NCI-H2029 (cell line): ENCODE measurements at places on chromosomes 7 and 10.
A peak's percentile ranks its signal among the peaks of the same experiment; 100 is the strongest.

DNA sequence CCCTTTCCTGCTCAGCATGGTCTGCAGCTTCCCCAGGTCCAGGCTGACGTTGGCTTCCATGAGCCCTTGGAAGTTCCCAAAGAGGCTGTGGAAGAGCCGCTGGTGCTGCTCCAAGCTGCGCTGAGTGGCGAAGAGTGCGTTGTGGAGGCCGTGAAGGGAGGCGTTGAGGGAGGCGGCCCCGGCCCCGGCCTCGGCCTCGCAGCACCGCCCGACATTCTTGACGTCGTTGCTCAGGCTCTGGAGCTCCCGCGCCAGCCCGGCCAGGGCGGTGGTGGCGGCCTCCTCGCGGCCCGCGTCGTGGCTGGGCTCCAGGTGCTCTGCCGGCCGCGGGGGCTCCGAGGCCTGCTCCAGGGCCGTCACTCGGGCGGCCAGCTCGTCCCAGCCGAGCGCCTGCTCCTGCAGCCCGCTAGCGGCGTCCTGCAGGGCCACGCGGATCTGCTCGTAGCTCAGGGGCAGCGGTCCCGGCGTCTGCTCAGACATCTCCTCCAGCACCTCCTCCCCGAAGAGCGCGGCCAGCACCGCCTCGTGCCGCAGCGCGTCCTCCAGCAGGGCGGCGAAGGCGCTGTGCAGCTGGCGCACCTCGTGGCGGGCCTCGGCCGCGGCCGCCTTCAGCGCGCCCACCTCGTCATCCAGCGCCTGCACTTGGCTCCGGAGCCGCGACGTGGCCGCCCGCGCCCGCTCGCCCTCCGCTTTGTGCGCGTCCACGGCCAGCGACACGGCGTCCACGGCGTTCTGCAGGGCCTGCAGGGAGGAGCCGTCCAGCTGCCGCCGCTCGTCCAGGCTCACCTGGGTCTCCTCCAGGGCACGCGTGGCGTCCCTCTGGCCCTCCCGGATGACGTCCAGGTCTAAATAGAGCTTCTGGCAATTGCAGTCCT, 14.7 kb downstream of the MMRN2 start:
- DNase-seq: no peak

- DNase-seq: no peak
Measured at GRCh38 chr7:158955146-158955870, 99.0 kb downstream of the DYNC2I1 start.

GRCh38 chr10:71426058-71426605, 29.4 kb downstream of the CDH23 start:
- no peak for DNase-seq

GRCh38 chr7:41758321-41758720, 55.4 kb upstream of the INHBA start:
- DNase-seq: no peak

DNA sequence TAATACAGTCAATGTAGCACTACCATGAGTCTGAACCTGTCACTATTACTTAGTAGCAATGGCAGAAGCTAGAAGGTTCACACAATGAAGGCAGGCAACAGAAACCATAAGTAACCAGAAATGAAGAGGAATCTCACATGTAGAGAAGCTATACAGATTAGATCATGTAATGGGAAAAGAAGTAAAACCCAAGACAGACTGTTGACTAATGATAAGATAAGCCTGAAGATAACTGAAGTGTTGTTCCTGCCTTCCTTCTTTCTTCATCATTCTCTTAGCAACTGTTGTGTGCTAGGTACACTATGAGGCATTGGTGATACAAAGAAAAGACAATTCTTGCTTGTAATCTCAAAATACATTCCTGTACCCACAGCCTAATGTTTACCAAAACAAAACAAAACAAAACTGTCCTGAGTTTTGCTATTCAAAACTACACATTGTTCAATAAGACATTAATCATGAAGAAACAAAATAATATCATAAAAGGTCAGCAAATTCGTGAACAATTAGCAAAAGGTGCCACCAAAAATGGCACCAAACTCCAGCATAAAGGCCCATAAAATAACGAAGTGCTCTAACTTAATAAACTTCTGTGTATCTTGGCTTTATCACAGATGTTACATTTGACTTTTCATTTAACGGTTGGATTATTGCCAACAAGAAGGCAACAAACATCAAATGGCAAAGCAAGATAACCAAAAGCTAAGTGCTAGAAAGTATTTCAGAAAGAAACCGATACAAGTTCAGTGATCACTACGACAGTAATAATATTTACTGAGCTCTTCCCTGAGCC, 27.1 kb downstream of the ZNF800 start:
- DNase-seq: no peak

GRCh38 chr10:90227217-90227656, 525.8 kb downstream of the KIF20B start:
- no peak for DNase-seq

- DNase-seq: no peak
Measured at GRCh38 chr7:131288450-131288849, 39.2 kb upstream of the MKLN1 start.

DNA sequence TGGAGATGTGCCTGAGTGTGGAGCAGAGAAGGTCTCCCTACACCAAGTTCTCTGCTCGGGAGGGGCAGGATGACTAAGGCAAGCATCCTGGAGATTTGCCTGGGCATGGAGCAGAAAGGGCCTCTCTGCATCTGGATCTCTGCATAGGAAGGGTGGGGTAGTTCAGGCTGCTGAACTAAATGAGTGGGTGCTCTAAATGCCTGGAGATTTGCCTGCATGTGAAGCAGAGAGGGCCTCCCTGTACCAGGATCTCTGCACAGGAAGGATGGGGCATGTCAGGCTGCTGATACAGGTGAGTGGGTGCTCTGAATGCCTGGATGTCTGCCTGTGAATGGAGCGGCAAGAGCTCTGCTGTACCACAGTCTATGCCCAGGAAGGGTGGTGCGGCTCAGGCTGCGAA, 680.7 kb downstream of the SUGCT start:
- DNase-seq: no peak

DNA sequence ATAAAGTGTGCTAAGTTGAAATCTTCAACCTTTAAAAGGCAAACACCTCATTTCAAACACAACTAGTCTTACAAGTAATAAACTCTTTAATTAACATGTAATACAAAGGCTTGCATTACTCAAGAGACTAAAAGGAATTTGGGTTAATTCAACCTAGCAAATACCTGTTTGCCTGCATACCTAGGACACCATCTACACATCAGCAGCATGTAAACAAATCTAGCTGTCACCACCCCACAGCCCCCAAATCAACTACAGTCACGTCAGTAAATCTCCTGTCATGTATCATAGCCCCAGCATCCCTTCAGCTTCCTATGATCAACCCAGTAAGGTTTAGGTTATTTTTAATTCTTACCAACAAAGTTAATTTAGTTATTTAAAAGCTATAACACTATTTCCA, 33.5 kb downstream of the ZNF800 start:
- no peak for DNase-seq

- DNase-seq: no peak
Measured at GRCh38 chr7:40680657-40681056, 545.9 kb downstream of the SUGCT start.

DNA sequence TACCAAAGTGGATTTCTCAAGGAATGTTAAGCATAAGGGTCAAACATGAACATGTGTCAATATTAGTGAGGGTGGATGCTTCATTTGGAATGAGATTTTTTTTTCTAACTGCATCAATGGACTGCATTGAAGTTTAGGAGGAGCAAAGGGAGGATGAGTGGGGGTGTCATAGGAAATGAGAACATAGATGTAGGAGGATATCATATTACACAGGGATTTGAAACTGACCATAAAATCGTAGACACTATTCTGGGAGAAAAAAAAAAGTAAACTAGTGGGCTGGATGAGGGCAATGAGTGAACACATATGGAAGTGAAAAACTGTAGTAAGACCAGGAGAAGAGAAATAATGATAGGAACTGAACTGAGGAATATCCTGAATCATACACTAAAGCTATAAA, 109.4 kb downstream of the SEMA3A start:
- DNase-seq: no peak

DNA sequence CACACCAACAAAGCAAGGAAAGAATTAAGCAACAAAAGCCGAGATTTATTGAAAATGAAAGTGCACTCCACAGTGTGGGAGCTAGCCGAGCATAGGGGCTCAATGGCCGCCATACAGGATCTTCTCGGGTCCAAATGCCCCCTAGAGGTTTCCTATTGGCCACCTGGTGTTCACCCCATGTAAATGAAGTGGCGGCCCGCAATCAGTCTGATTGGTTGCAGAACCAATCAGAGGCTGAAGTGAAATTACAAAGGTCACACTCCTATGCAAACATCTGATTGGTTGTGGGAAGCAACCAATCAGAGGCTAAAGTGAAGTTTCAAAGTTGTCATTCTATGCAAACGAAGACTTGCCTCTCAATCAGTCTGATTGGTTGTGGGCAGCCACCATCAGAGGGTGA, 61.8 kb upstream of the SLC35B4 start:
- no peak for DNase-seq

DNA sequence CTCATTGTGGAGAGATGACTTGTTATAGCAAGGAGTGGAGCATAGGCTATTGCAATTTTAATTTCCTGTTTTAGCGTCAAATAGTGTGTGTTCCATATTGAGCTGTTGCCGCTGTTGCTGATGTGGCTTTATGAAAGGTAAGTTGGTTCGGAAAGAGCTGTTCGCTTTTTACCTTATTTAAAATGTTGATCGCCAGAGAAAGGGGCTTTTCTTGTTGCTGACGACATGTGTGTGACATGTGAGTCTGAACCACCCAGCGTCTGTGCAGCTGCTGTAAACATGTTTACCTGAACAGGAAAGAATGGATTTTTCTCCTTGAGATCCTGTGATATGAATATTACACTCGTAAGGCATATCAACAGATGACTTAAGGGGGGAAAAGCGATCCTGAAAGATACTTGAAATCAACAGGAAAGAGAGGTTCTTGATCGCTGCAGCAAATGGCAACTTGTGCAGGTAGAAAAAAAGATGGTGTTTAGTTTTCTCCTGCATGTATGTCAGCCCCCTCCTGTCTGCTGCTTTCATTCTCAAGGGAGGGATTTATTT, 2.5 kb downstream of the ZEB1 start:
- peak; percentile 30 for DNase-seq

DNA sequence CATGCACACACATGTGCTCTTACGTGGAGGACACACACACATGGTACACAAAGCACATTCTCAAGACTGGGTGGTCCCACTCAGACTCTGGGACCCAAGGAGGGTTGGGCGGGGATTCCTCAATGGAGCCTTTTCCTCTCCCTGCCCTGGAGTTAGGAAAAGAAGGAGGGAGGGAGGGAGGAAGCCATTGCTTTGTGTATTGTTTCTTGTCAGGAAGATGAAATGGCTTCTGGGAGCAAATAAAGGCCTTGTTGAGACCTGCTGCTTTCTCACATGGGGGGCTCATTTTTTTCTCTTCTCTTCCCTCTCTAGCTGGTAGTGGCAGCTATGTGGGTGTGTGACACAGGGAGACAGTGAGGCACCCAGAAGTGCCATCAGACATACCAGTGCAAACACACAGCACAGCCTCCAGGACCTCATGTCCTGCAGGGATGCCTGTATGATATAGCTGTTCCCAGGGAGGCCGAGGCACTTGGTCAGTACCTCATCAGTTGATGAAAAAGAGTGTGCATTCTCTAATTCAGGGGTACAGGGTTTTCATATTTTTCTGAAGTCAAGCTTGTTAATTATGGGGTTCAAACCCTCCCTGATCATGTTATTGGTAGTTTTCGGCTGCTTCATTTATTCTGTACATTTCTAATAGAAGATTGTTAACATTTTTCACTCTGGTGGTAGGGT, 5.7 kb downstream of the AQP1 start:
- DNase-seq: no peak

DNA sequence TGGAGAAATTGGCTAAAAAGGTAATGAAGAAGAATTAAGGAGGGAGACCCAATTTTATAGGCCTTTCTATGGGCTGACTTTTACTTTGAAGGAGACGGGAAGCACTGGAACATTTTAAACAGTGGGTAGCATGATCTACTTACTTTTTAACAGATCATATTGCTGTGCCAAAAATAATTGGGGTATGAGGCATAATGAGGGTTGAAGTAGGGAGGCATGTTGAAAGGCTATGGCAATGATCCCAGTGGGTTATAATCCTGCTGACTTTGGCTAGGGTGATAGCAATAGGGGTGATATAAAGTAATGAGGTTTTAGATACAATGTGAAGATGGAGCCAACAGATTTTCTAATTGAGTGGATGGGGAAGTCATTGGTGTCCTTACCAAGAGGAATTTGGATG, 73.2 kb downstream of the GPR37 start:
- no peak for DNase-seq

GRCh38 chr7:131692131-131692960, 135.9 kb upstream of the PODXL start:
- peak; percentile 30 for DNase-seq

DNA sequence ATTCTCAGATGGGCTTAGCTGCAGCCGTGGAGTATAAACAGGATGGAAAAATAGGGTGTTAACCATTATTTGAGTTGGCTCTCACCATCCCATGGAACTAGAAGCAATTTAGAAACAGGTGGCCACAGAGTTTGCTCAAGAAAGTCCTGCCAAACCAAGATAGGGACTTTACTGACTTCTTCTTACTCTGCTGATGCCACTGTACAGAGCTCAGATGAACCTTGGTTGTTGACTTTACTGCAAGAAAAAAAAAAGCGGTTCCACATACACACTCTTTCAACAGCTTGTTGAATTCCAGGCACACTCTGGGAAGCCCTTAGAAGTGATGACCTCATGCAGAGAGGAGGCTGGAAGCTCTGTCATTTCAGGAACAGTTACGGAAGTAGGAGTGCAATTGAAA, 753.4 kb downstream of the NRG3 start:
- no peak for DNase-seq

DNA sequence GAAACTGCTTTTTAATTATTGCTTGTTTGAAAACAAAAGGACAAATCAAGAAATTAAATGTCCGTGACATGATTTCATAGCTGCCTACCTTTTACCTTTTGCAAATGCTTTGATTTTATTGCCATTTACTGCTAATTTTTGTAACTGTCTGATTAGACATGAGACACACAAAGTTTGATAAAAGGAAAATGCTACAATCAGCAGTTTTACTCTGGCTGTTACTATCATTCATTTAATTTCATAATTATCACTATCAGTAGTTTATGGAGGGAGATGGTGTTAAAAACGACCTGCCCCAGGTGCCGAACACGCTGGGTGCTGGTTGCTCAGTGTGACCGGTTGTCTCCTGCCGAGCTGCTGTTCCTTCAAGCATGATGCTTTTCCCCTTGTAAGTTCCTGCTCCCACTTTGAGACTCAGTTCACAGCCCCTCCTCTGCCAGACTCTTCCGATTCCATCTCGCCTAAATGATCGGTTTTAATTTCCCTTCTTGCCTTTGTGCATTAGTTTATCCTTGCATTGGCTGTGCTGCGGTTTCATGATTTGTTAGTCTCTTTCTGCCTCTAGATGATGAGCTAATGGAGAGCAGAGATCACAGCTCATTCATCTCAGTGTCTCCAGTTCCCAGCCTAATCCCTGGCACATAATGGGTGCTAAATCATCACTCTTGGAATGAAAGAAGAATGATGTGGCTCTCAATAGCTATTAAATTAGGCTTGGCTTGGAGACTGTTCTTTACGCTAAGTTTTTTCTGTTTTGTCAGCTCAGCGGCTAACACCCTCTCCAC, 110.6 kb downstream of the PFKFB3 start:
- no peak for DNase-seq
